ENCODE measurements at places on chromosomes 16 and 17.

DNA sequence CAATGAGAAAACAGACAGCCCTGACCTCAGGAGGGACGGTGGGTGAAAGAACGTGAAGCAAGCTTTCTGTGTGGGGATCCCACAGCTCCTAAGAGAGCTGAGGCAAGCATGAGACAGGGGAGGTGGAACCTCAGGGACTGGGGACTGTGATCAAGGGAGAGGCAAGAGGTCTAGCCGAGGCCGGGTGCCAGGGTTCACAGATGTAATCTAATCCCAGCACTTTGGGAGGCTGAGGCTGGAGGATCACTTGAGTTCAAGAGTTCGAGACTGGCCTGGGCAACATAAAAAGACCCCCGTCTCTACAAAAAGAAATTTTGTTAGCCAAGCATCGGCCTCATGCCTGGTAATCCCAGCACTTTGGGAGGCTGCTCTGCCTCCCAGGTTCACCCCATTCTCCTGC lies 4.5 kb upstream of the ADAM11 start:
- DNase-seq: no peak

GRCh38 chr16:68737046-68737729 lies at the start of gene CDH1:
CDH1 (plus strand) TSS chr16:68737292; CDS start chr16:68737416, 124 bp downstream.
- no peak for DNase-seq

- no peak for DNase-seq
Observed at GRCh38 chr17:83136931-83137330, 57.5 kb downstream of the METRNL start.

- DNase-seq: no peak
Observed at GRCh38 chr16:51225878-51226277, 74.8 kb upstream of the SALL1 start.

DNA sequence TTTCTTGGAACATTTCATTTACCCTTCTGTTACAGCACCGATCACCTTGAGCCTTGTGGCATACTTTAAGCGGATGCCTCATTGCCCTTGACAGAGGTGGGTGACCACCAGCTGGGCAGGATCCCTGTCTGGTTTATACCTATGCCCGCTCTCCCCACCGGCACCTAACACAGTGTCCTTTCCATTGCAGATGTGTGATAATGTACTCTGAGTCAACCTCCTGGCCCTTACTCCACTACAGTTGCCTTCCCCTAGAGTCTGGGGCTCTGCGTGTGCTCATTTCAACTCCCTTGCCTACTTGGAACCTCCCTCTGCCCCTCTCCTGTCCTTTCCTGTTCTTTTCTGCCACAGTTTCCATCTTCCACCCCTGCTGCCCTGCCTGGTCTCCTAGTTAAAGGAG lies 60.2 kb upstream of the MED13 start:
- DNase-seq: no peak

DNA sequence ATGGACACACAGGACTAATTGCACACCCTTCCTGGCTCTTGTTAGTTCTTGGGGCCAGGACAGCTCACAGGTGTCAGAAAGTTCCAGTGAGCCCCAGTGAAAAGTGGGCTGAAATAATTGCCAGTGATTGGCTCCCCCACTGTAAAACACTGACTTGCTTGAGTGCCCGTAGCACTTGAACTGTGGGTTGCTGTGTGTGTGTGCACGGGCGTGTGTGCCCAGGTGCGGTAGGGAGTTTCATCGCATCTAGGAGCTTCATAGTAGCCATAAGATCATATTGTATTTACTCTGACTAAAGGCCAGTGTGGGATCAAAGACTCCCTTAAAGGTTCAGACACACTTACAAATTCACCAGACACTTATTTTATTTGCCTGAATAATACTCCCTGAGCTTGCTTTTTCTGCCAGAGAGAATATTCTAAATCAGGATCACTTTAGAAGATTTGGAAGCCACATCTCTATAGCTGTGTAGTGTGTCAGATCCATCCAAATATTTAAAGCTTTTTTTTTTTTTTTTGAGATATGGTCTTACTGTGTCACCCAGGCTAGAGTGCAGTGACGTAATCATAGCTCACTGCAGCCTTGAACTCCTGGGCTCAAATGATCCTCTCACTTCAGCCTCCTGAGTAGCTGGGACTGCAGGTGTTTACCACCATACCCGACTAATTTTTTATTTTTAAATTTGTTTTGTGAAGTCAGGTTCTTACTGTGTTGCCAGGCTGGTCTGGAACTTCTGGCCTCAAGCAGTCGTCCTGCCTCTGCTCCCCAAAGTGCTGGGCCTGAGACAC lies 11.4 kb downstream of the UNK start:
- DNase-seq: no peak

GRCh38 chr17:75490173-75490743 lies 25.1 kb downstream of the CASKIN2 start:
- DNase-seq: no peak

All from kidney glomerular epithelial cell (primary cell).